CD4-positive, CD25-positive, alpha-beta regulatory T cell (primary cell): ENCODE measurements at places on chromosomes 5 and 9. TPM values are rescaled to one million over a fixed set of nuclear protein-coding genes. Genes with fewer than 3 reads are reported as not detected.

NR5A1 gene
- not detected for total RNA-seq

SLC34A3 gene
- total RNA-seq, result not detected

NDUFS6 gene
- 21.6 TPM for total RNA-seq

- DNase-seq, result peak; percentile 42
- no peaks in the 10 kb centered on the region for H3K27me3 ChIP-seq
- peak overlapping the region; percentile 97 for H3K4me3 ChIP-seq
- H3K27ac ChIP-seq, result peak overlapping the region; percentile 100
- no peaks in the 10 kb centered on the region for H3K36me3 ChIP-seq
- peaks cover 56% of the 10 kb centered on the region for H3K4me1 ChIP-seq
These were observed 535 bp downstream of the RFX3 start for GRCh38 chr9:3525096-3525835.

- no peaks in the 10 kb centered on the region for H3K27me3 ChIP-seq
- H3K4me1 ChIP-seq, result no peaks in the 10 kb centered on the region
- H3K27ac ChIP-seq, result no peak overlapping the region
- no peak overlapping the region for H3K4me3 ChIP-seq
- no peaks in the 10 kb centered on the region for H3K36me3 ChIP-seq
- DNase-seq, result no peak
These were observed 110.5 kb downstream of the SNX18 start for GRCh38 chr5:54628050-54628449.

- no peaks in the 10 kb centered on the region for H3K36me3 ChIP-seq
- H3K4me1 ChIP-seq, result no peaks in the 10 kb centered on the region
- H3K4me3 ChIP-seq, result no peak overlapping the region
- no peak overlapping the region for H3K27ac ChIP-seq
These were observed 393.1 kb upstream of the IRX1 start for GRCh38 chr5:3202570-3202969.

DNA sequence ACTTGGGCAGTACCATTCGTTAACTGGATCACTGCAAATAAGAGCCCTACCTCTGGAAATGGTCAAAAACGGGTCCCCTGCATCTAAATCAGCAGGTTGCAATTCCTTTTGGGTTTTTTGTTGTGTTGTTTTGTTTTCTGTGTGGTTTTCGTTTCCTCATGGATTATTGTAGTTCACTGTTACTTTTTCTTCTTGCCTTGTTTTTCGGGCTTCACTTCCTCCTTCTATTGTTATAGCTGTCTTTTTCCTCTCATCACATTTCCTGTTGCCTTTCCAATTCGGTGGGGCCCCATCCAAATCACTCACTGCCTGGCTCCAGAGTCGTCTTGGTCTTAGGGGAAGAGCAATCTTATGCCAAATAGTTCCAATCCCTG, 8.7 kb upstream of the SSBP2 start:
- no peak overlapping the region for H3K4me3 ChIP-seq

DNA sequence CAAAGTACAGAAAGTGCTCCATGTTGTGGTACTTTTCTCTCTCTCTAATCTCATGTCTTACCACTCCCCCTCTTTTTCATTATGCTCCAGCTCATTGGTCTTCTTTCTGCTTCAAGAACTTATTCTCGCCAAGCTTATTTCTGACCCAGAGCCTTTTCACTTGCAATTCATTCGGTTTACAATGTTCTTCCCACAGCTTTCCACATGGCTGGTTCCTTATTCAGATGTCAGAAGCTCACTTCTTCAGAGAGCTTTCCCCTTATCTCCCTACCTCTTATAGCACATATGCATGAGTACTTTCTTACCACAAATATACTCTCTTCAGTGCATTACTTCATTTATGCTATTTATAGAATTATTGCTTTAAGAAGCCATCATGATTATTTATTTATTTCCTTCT, 338.8 kb upstream of the ATP10B start:
- H3K4me3 ChIP-seq, result no peak overlapping the region
- H3K27ac ChIP-seq, result no peak overlapping the region
- no peaks in the 10 kb centered on the region for H3K36me3 ChIP-seq
- no peaks in the 10 kb centered on the region for H3K4me1 ChIP-seq
- no peak for DNase-seq
